ENCODE measurements at places on chromosomes 11 and 22. TPM values are rescaled to one million over a fixed set of nuclear protein-coding genes. Genes with fewer than 3 reads are reported as not detected.

DNA sequence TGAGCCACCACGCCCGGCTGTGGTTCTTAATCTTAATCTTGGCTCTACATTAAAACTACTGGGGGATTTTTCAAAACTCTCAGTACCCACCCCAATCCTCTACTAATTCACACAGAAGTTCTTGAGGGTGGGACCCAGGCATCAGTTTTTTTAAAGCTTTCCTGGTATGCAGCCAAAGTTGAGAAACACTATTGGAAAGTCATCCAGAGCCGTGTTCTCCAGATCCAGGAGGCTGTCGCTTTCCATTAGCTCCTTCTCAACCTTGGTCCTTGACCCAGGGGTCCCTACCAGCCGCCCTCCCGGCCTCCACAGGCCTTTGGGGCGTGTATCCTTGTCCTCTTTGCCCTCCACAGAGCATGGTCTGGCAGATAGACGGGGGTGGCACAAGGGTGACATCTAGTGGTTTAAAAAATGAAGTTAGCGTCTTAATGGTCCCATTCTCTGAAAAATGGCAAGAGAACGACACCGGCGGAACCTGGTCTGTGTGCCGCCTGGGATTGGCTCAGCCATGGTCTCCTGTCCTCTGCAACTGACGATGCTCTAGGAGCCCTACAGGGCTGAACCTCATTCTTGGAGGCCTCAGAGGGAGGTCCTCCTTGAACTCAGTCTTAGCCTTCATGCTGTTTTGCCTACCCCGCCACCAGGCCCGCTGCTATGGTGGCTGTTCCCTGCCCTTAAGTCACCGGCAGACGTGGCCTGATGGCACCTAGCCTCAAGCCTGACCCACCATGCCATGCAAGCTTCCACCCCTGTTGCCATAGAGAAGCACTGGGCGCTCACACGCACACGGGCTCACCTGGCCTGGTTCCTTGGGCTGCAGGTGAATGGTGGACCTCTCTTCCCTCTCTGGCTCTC is 152.0 kb upstream of the SYN3 start:
- H3K4me1 ChIP-seq = no peaks in the 10 kb centered on the region
- no peak overlapping the region for H3K4me3 ChIP-seq
- H3K27me3 ChIP-seq = peaks cover 2% of the 10 kb centered on the region
- no peaks in the 10 kb centered on the region for H3K36me3 ChIP-seq
- no peak overlapping the region for H3K27ac ChIP-seq
- DNase-seq = no peak

DNA sequence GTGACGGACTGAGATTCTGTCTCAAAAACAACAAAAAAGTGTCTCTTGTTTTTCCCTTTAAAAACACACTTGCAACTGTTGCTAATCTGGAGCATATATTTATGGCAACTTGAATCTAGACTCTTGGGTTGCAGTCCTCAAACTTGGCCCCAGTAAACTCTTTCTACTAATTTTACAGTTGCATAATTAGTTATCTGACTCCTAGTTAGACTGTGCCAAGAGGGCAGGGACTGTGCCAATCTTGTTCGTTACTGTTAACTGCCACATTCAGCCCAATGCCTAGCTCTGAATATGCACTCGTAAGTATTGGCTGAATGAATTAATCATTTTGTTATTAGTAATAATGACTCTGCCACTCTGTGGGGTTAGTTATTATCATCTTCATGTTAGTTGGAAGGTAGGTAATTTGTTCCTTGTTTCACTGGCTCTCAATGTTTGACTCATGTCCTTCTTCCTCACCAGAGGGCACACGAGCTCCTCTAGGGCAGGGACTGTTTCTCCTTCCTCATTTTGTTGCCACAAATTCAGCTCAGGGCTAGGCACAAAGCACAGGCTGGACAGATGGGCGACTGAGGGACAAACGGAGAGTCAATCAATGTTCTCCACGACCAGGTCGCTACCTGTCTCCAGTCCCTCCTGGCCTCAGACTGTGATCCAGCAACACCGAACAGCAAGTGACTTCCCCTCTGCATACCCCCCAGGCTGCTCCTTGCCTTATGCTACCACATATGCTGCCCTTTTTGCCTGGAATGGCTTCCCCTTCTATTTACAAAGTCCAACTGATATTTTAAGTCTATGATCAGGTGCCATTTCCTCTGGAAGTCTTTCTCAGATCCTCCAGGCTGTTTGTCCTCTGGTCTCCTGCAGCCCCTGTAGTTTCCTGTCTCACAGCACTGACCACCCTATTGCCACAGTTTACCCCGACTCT is 9.0 kb downstream of the CLPB start:
- no peak overlapping the region for H3K4me3 ChIP-seq
- peaks cover 1% of the 10 kb centered on the region for H3K27me3 ChIP-seq
- H3K27ac ChIP-seq = no peak overlapping the region

- no peak for DNase-seq
- no peaks in the 10 kb centered on the region for H3K27me3 ChIP-seq
- no peak overlapping the region for H3K4me3 ChIP-seq
- H3K4me1 ChIP-seq = no peaks in the 10 kb centered on the region
Observed at GRCh38 chr11:87740968-87741367, 434.3 kb downstream of the RAB38 start.

DNA sequence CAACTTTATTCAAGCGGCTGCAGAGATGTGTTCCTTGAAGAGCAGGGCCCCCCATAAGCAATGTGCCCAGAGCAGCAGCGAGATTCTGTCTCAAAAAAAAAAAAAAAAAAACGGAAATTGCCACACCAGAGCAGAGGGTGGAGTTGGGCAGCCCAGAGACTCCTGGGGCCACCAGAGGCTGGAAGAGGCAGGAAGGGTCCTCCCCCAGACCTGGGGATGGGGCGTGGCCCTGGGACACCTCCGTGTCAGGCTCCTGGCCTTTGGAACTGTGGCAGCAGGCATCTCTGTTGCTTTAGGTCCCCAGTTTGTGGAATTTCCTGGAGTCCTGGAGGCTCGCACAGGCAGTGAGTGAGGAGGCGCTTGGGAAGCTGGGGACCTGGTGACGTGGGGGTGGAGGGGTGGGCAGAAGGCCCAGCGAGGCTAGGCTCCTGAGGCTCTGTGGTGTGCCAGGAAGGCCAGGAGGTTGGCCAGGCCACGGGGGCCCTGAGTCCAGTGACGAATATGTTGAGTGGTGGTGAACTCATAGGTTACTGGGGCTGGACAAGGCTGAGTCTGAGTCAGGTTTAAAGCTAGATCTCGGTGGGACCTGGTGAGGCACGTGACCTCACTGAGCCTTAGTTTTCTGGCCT is 735.6 kb downstream of the BRD1 start:
- DNase-seq = no peak
- H3K36me3 ChIP-seq = no peaks in the 10 kb centered on the region
- H3K27me3 ChIP-seq = peaks cover 6% of the 10 kb centered on the region

DNA sequence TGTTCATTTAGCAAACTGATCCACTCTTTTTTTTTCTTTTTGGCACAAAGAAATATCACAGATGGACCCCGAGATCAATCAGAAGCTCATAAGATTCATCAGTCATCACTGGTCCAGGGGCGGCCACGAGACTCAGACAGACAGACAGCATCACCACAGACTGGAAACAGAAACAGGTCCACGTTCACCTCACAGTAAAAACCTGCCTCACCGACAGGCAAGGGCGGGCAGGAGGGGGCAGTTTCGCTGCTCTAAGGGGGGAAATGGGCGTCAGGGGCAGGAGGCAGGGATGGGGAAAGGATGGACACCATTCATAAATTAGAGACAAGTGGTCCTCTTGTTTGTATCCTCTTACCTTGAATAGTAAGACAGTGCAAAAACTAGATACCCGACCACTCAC is 16.5 kb downstream of the CHST1 start:
- H3K27me3 ChIP-seq = peaks cover 14% of the 10 kb centered on the region
- DNase-seq = no peak

Gene ZNF202
- polyA plus RNA-seq = 7.1 TPM

- peak; percentile 57 for DNase-seq
- no peak overlapping the region for H3K4me3 ChIP-seq
- peaks cover 2% of the 10 kb centered on the region for H3K27me3 ChIP-seq
- H3K27ac ChIP-seq = peak overlapping the region; percentile 92
- H3K4me1 ChIP-seq = peaks cover 21% of the 10 kb centered on the region
Observed at GRCh38 chr22:21712751-21713427, 22.7 kb downstream of the YPEL1 start.

Gene PNPLA5
- not detected for polyA plus RNA-seq

- no peak for DNase-seq
- H3K27ac ChIP-seq = no peak overlapping the region
- no peaks in the 10 kb centered on the region for H3K4me1 ChIP-seq
- H3K36me3 ChIP-seq = no peaks in the 10 kb centered on the region
Observed at GRCh38 chr11:46890665-46891064, 27.7 kb downstream of the LRP4 start.

Gene MYOD1
- not detected for polyA plus RNA-seq

Gene AASDHPPT
- 64.1 TPM for polyA plus RNA-seq

DNA sequence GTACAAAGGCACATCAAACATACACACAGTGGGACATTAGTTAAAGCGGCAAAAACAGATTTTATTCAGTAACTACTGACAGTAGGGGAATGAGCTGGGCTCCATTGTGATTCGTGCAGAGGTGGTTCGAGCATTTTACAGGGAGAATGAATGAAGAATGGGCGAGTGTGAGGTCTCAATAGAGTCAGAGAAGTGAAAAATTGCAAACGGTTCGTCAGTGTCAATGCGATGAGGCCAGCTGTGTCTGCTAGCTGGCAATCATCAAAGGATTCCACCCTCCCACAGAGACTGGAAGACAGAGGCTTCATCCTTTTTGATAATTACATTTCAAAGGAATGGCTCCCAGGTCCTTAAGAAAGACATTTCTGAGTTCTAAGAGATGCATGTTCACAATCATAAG is 17.4 kb downstream of the OR4D9 start:
- no peak overlapping the region for H3K4me3 ChIP-seq
- peaks cover 6% of the 10 kb centered on the region for H3K4me1 ChIP-seq

DNA sequence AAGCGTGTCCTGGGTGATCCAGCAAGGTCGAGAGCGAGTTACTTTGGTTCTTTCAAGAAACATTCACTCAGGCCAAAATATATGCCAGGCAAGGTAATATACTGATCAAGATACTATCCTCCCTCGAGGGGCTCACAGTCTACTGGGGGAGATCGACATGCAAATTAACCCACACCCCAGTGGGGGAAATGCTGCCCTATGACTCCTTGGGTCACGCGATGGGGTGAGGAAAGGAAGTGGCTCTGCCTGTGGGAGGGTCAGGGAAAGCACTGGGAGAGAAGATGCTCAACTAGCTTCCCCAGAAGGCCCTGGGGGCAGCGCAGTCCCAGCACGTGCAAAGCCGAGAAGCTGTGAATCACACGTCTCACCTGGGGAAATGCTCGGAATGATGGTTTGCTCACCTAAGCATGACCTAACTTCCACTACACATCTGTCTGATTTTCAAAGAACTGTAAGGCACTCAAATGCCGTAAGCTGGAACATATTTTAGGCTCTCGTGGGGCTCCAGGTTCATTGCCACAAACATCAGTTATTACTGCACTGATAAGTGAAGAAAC is 130.7 kb downstream of the RCN1 start:
- H3K27ac ChIP-seq = no peak overlapping the region
- no peaks in the 10 kb centered on the region for H3K36me3 ChIP-seq
- H3K27me3 ChIP-seq = peaks cover 2% of the 10 kb centered on the region
- DNase-seq = no peak
- no peak overlapping the region for H3K4me3 ChIP-seq
- H3K4me1 ChIP-seq = no peaks in the 10 kb centered on the region

DNA sequence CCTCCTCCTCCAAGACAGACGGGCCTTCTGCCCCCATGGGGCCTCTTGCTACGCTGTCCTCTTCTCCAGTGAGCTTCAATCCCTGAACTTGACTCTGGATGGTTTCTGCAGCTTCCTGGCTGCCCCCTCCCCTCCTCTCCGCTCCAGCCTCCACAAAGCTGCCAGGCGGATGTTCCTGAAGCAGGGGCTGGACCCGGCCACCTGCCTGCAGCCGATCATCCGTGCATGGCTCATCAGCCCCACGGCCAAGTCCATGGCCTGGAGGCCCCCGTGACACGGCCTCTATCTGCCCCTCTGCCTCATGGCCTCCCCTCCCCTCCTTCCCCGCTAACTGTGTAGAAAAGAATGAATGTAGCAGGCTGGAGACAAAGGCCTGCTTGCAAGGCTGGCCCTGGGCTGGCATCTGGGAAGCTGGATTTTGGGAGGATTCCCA is 6.8 kb upstream of the SUN2 start:
- no peak overlapping the region for H3K4me3 ChIP-seq
- H3K27ac ChIP-seq = no peak overlapping the region
- no peaks in the 10 kb centered on the region for H3K27me3 ChIP-seq
- no peaks in the 10 kb centered on the region for H3K36me3 ChIP-seq

Gene RASL10A
- polyA plus RNA-seq = not detected

Gene MAP6
- not detected for polyA plus RNA-seq

Data from immature natural killer cell (primary cell).